ENCODE measurements at places on chromosomes 12 and 14. TPM values are rescaled to one million over a fixed set of nuclear protein-coding genes. Genes with fewer than 3 reads are reported as not detected.
A peak's percentile ranks its signal among the peaks of the same experiment; 100 is the strongest.

DNA sequence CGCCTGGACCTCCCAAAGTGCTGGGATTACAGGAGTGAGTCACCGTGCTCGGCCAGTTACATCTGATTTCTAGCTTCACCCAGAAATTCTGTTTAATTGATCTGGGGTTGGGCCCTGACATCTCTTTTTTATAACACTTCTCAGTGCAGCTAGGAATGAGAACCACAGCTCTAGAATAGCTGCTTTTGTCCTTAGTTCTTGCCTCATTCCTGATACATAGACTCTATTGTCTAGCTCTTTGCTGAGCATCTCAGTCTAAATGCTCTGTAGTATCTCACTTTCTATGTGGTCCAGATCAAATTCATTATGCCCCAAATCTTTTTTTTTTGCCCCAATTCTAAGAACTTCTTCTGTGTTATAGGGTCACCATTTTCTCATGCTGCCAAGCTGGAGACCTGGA, 29.9 kb upstream of the FUT8 start:
- H3K36me3 ChIP-seq = no peaks in the 10 kb centered on the region
- DNase-seq = no peak
- H3K4me3 ChIP-seq = no peak overlapping the region

DNA sequence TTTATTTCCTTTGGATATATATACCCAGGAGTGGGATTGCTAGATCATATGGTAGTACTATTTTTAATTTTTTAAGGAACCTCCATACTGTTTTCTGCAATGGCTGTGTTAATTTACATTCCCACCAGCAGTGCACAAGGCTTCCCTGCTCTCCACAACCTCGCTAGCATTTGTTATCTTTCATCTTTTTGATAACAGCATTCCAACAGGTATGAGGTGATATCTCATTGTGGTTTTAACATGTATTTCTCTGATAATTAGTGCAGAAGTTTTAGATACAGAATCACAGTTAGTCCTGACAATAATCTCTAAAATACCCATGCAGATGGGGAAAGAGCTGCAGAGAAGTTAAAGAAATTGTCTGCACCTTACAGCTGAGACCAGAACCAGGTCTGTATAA, 35.5 kb upstream of the BCL2L14 start:
- no peak for DNase-seq
- no peaks in the 10 kb centered on the region for H3K36me3 ChIP-seq

- H3K4me1 ChIP-seq = peaks cover 15% of the 10 kb centered on the region
- peak overlapping the region; percentile 97 for H3K4me3 ChIP-seq
- no peak for DNase-seq
- H3K27ac ChIP-seq = peak overlapping the region; percentile 77
- no peaks in the 10 kb centered on the region for H3K27me3 ChIP-seq
- peaks cover 17% of the 10 kb centered on the region for H3K36me3 ChIP-seq
Observed at GRCh38 chr12:120468821-120469449, 613 bp downstream of the SRSF9 start.

The DNAJC22 gene
- not detected for polyA plus RNA-seq

GRCh38 chr12:93954166-93955112, 193.9 kb upstream of the PLXNC1 start:
- H3K27me3 ChIP-seq = no peaks in the 10 kb centered on the region
- no peaks in the 10 kb centered on the region for H3K4me1 ChIP-seq
- H3K4me3 ChIP-seq = no peak overlapping the region
- no peaks in the 10 kb centered on the region for H3K36me3 ChIP-seq
- no peak overlapping the region for H3K27ac ChIP-seq

The YY1 gene
- 65.6 TPM for polyA plus RNA-seq

The SYNDIG1L gene
- polyA plus RNA-seq = not detected

DNA sequence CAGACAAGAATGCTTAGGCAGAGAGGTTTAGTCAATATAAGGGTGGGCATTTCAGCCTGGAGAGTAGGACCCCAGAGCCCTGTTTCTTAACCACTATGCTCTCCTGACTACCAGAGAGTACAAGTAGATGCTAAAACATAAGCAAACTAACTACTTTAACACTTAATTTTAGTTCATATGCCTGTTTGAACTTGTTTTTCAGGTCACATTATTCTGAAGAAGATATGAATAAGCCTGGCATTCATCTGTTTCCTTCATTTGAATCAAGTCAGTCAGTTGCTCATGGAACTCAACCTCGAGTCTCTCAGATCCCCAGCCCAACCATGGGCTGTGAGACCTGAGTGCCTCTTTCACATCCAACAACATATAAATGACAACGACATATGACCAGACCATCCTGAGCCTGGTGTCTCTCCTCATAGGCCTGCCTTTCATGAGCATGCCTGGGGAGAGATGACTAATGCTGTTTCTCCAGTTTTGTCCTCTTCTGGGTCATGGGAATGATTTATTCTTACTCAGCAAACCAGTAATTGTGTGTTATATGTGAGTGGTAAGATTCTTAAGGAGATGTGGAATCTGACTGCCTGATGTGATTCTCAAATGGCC, 251.1 kb upstream of the BTG1 start:
- peak overlapping the region; percentile 93 for H3K27ac ChIP-seq
- DNase-seq = peak; percentile 32
- H3K27me3 ChIP-seq = no peaks in the 10 kb centered on the region
- H3K4me1 ChIP-seq = peaks cover 18% of the 10 kb centered on the region

- DNase-seq = no peak
- no peaks in the 10 kb centered on the region for H3K36me3 ChIP-seq
- H3K4me1 ChIP-seq = no peaks in the 10 kb centered on the region
Observed at GRCh38 chr12:92955997-92956663, 27.0 kb upstream of the EEA1 start.

The CLECL1 gene
- polyA plus RNA-seq = not detected

The PRR4 gene
- 4.0 TPM for polyA plus RNA-seq

The MYF6 gene
- polyA plus RNA-seq = not detected

DNA sequence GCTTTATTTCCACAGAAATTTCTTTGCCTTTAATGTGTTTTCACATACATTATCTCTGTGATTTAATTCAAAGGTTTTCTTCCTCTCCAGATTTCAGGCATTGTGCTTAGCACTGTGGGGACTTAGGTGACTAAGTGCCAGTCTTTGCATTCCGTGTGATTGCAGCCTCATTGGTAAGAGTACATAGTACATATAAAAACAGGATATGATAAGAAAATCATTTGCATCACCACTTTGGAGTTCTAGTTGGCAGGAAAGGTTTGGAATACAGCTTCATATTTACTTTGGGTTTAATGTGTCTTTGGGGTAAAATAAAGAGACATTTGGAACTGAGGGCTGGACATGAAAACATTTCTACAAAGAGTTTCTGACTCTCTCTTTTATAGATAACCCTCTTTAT, 37.8 kb upstream of the C12orf75 start:
- H3K4me3 ChIP-seq = no peak overlapping the region
- no peak for DNase-seq
- no peaks in the 10 kb centered on the region for H3K27me3 ChIP-seq
- no peak overlapping the region for H3K27ac ChIP-seq
- H3K4me1 ChIP-seq = peaks cover 4% of the 10 kb centered on the region

GRCh38 chr12:828726-829395, 76.5 kb downstream of the WNK1 start:
- H3K27ac ChIP-seq = no peak overlapping the region
- H3K27me3 ChIP-seq = no peaks in the 10 kb centered on the region
- H3K36me3 ChIP-seq = peaks cover 9% of the 10 kb centered on the region
- H3K4me3 ChIP-seq = no peak overlapping the region
- DNase-seq = no peak

The C1QL4 gene
- 0.09 TPM for polyA plus RNA-seq

GRCh38 chr12:79408689-79409088, 282.1 kb downstream of the PAWR start:
- no peaks in the 10 kb centered on the region for H3K36me3 ChIP-seq
- H3K27me3 ChIP-seq = no peaks in the 10 kb centered on the region
- no peak overlapping the region for H3K4me3 ChIP-seq
- DNase-seq = no peak
- no peak overlapping the region for H3K27ac ChIP-seq
- peaks cover 31% of the 10 kb centered on the region for H3K4me1 ChIP-seq

- H3K36me3 ChIP-seq = peaks cover 18% of the 10 kb centered on the region
- H3K27ac ChIP-seq = no peak overlapping the region
- H3K27me3 ChIP-seq = no peaks in the 10 kb centered on the region
- H3K4me3 ChIP-seq = no peak overlapping the region
- peaks cover 5% of the 10 kb centered on the region for H3K4me1 ChIP-seq
- DNase-seq = no peak
Observed at GRCh38 chr12:67659292-67659691, 10.7 kb downstream of the DYRK2 start.

The SSTR1 gene
- polyA plus RNA-seq = not detected

DNA sequence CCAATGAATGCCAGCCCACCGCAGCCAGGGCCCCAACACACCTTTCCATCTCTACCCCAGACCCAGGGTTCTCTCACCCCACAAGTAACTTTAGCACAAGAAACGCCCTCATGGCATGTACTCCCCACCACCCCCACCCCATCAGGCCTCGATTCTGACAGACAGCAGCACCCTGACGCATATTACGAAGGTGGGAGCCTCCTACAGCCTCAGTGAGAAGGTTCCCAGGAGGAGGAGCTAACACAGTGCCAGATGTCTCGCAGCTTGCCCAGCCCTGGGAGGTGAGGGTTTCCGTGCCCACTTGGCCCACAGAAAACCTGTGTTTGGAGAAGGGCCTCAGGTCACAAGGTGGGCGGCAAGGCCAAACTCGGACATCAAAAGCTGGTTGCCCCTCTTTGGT, 32.4 kb downstream of the CCDC88C start:
- no peaks in the 10 kb centered on the region for H3K4me1 ChIP-seq
- no peaks in the 10 kb centered on the region for H3K36me3 ChIP-seq
- DNase-seq = no peak
- H3K27me3 ChIP-seq = no peaks in the 10 kb centered on the region

GRCh38 chr12:106289196-106289681, 13.3 kb upstream of the TCP11L2 start:
- peaks cover 24% of the 10 kb centered on the region for H3K4me1 ChIP-seq
- peak overlapping the region; percentile 100 for H3K27ac ChIP-seq
- DNase-seq = no peak
- no peak overlapping the region for H3K4me3 ChIP-seq
- H3K36me3 ChIP-seq = peaks cover 4% of the 10 kb centered on the region
- no peaks in the 10 kb centered on the region for H3K27me3 ChIP-seq

The CYP27B1 gene
- 33.6 TPM for polyA plus RNA-seq

- no peak for DNase-seq
- H3K4me3 ChIP-seq = no peak overlapping the region
- no peaks in the 10 kb centered on the region for H3K4me1 ChIP-seq
- H3K36me3 ChIP-seq = no peaks in the 10 kb centered on the region
- no peak overlapping the region for H3K27ac ChIP-seq
Observed at GRCh38 chr12:97984974-97985580, 522.5 kb downstream of the RMST start.

The SRP54 gene
- 41.6 TPM for polyA plus RNA-seq

DNA sequence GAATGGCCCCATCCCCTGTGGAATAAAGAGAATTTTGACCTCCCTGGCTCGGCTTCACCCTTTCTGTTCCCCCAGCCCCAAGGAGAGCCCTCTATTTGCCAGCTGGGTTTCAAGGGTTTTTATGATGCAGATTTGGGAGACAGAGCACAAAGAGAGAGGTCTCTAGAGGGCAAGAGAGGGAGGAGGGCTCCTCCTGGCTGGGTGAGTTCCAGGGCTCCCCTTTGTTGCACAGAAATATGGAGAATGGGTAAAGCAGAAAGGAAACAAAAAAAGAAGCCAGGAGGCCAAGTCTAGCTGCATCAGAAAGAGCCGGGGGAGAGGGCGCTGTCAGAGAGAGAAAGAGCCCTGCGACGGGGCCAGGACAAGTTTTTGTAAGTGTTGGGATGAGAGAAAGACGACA, 319.6 kb upstream of the RTL1 start:
- H3K4me1 ChIP-seq = no peaks in the 10 kb centered on the region
- no peak overlapping the region for H3K27ac ChIP-seq
- no peaks in the 10 kb centered on the region for H3K36me3 ChIP-seq
- H3K27me3 ChIP-seq = no peaks in the 10 kb centered on the region
- H3K4me3 ChIP-seq = no peak overlapping the region

The VASH1 gene
- 0.12 TPM for polyA plus RNA-seq

- no peaks in the 10 kb centered on the region for H3K27me3 ChIP-seq
- no peaks in the 10 kb centered on the region for H3K36me3 ChIP-seq
- DNase-seq = no peak
- H3K4me1 ChIP-seq = peaks cover 37% of the 10 kb centered on the region
- H3K4me3 ChIP-seq = no peak overlapping the region
- no peak overlapping the region for H3K27ac ChIP-seq
Observed at GRCh38 chr14:70714055-70714550, 72.4 kb downstream of the TTC9 start.

The FAM90A1 gene
- 0.05 TPM for polyA plus RNA-seq

GRCh38 chr12:50326590-50327284, 43.4 kb upstream of the LIMA1 start:
- no peaks in the 10 kb centered on the region for H3K27me3 ChIP-seq
- H3K36me3 ChIP-seq = no peaks in the 10 kb centered on the region
- H3K4me3 ChIP-seq = no peak overlapping the region
- DNase-seq = no peak
- no peak overlapping the region for H3K27ac ChIP-seq
- H3K4me1 ChIP-seq = peaks cover 5% of the 10 kb centered on the region

GRCh38 chr14:95052016-95052585, 105.2 kb downstream of the DICER1 start:
- no peak for DNase-seq
- no peak overlapping the region for H3K27ac ChIP-seq
- no peaks in the 10 kb centered on the region for H3K27me3 ChIP-seq
- no peaks in the 10 kb centered on the region for H3K4me1 ChIP-seq

GRCh38 chr12:30142301-30142700, 358.6 kb upstream of the TMTC1 start:
- H3K4me3 ChIP-seq = no peak overlapping the region
- no peaks in the 10 kb centered on the region for H3K36me3 ChIP-seq
- no peaks in the 10 kb centered on the region for H3K27me3 ChIP-seq

DNA sequence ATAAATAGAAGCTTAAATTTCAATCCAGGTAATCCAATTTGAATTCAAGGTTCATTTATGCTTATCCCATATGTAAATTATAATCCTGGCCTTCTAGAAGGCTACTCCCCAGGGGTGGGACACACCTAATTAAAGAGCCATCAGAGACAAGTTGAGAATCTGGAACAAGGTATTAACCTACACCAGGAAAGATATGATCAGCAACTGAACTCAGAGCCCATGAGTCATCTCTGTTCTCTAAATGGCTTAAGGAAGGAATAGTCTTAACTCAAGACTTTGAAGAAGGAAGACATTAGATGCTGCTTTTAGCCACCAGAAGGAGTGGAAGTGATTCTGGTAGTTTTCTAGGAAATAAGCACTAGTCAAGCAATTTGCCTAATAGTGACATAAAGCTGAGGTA, 88.0 kb downstream of the KIF21A start:
- H3K4me3 ChIP-seq = no peak overlapping the region
- no peaks in the 10 kb centered on the region for H3K36me3 ChIP-seq

The PTCSC3 gene
- not detected for polyA plus RNA-seq

DNA sequence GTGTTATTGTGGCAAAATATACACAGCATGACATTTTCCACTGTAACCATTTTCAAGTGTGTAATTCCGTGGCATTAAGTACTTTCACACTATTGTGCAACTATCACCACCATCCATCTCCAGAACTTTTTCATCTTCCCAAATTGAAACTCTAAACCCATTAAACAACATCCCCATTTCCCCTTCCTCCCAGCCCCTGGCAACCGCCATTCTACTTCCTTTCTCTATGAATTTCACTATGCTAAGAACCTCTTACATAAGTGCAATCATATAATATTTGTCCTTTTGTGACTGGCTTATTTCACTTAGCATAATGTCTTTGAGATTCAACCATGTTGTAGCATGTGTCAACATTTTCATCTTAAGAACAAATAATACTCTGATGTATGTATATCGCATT, 67.8 kb upstream of the PYGL start:
- no peaks in the 10 kb centered on the region for H3K27me3 ChIP-seq
- no peaks in the 10 kb centered on the region for H3K4me1 ChIP-seq
- no peaks in the 10 kb centered on the region for H3K36me3 ChIP-seq
- H3K27ac ChIP-seq = no peak overlapping the region
- DNase-seq = no peak

GRCh38 chr14:58730792-58731464, 93.2 kb downstream of the DACT1 start:
- H3K27ac ChIP-seq = peak overlapping the region; percentile 66
- peak; percentile 7 for DNase-seq
